Stimulated activated memory B cell treated with anti-CD40 and anti-IgM and Interleukin-4, amounts not matched to agents 10 μg/mL and 1 μg/mL and 100 μg/mL, for 72 hours (primary cell): ENCODE measurements at places on chromosomes 1 and 21.

DNA sequence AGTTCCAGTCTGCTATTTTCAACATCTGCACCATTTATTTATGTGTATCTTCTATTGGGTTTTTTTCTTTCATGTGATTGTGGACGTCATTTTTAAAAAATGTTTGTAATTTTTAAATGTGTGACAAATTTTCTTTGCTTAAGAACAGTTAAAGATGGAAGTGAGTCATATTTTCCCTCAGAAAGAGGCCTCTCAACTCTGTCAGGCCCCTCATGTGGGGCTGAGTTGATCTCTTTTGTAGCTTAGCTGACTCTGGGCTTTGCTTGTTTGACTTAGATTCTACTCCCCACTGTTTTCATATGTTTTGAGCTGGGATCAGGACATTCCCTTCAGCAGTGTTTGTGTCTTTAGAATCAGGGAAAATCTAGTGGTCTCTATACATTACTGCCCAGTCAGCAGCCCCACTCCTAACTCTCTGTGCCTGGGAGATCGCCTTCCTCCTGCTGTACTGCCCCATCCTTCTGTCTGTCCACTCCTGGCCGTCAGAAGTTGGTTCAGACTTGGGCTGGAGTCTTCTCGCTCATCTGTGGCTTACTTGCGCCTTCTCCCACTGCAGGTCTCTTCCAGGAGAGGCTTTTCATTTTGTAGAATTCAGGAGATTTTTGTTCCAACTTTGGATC lies 137.4 kb downstream of the DYRK1A start:
- no peak for ATAC-seq

DNA sequence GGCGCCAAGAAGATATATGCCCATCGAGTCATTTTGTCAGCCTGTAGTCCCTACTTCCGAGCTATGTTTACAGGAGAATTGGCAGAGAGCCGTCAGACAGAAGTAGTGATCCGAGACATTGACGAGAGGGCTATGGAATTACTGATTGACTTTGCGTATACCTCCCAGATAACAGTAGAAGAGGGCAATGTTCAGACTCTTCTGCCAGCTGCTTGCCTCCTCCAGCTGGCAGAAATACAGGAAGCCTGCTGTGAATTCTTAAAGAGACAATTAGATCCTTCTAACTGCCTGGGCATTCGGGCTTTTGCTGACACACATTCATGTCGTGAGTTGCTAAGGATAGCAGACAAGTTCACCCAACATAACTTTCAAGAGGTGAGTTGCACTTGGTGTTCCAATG lies 19.1 kb downstream of the KLHL20 start:
- no peak for ATAC-seq

GRCh38 chr1:3579626-3580025 lies 31.7 kb downstream of the MEGF6 start:
- ATAC-seq = no peak

GRCh38 chr1:98854137-98854536 lies 150.5 kb downstream of the PLPPR5 start:
- no peak for ATAC-seq

DNA sequence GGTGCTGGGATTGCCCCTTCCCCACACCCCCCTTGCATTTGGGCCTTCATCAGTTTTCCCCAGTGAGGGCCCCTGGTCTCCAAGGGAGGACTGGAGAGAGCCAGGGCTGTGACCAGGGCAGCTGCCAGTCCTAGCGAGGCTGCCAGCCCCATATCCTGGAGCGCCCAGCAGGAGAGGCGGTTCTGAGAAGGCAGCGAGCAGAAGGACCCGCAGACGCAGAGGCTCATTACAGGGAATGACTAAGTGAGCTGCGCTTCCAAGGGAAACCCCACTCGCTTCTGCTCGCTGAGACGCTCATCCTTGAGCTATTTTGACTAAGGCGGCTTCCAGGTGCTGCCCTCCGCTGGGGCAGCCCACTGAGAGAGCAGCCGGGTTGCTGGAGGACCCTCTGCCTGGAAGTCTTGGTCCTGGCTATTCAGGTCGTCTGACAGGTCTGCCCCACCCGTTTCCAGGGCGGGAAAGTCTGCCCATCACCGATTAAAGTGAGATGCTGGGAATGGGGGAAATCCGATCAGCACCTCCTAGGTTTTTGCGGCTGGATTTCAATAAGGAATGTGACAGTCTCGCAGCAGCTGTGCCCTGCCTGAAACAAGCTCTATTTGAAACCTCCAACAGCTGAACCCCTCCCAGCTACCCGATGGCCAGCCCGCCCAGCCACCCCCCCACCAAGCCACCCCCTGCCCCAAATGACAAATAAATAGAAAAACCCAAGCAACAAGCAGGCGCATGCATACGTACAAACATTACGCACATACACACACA lies 2.8 kb downstream of the KCNN3 start:
- peak; percentile 49 for ATAC-seq

- ATAC-seq = peak; percentile 27
Measured at GRCh38 chr1:156146769-156147405, 6.5 kb upstream of the SEMA4A start.

DNA sequence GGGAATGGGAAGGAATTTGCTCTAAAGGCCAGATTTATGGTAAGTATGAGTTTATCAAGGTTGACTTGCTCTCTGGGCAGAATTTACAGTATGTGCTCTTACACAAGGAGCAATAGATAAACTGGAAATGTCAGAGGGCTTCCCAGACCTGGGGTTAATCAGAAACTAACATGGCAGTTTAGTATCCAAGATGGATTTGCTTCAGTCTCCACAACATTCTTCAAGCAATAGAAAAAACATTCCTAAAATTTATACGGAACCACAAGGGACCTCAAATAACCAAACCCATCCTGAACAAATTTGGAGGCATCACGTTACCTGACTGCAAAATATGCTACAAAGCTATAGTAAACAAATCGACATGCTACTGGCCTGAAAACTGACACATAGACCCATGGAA lies 606.7 kb upstream of the CHRM3 start:
- ATAC-seq = no peak

- ATAC-seq = no peak
Measured at GRCh38 chr1:222898191-222898527, 83.3 kb downstream of the DISP1 start.

DNA sequence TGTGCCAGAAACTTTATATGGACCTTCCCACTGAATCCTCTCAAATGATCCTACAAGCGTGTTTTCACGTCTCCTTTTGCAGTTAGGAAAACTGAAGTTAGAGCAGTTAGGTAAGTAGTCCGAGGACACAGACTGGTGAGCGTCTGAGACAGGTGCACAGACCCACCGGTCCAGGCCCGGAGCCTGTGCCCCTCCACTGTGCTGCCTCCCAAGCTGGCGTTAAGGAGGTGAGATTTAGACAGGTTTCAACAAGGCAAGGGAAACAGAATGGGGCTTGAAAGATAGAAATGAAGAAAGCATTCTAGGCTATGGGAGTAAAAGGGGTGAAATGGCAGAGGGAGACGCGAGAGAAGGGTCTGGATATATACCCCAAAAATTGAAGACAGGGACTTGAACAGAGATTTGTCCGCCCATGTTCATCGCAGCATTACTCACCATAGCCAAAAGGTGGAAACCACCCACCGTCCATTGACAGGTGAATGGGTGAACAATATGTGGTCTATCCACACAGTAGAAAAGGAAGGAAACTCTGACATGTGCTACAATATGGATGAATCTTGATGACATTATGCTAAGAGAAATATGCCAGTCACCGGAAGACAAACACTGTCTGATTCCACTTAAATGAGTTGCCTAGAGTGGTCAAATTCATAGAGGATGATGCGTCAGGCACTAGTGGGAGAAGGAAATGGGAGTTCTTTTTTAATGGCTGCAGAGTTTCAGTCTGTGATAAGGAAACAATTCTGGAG lies 15.7 kb upstream of the PKP1 start:
- no peak for ATAC-seq

DNA sequence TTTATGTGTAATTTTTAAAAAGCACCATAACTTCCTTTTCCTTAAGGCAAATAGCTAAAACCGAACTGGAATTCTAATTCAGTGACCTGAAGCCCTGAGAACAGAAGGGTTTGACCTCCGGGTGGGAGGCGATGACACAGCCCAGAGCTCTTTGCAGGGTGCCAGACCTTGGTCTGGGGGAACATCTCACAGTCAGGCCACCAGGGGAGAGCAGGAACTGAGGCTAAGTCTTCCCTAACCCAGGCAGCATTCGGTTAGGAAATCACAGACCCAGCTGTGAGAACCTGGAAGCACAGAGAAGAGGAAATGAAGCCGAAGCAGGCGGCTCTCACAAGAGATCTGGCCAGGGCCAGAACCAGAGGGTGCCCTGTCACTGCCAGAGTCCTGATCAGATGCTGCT lies 444.8 kb downstream of the TTLL7 start:
- no peak for ATAC-seq

- ATAC-seq = peak; percentile 90
Measured at GRCh38 chr1:45569962-45570581, 13.8 kb upstream of the NASP start.

DNA sequence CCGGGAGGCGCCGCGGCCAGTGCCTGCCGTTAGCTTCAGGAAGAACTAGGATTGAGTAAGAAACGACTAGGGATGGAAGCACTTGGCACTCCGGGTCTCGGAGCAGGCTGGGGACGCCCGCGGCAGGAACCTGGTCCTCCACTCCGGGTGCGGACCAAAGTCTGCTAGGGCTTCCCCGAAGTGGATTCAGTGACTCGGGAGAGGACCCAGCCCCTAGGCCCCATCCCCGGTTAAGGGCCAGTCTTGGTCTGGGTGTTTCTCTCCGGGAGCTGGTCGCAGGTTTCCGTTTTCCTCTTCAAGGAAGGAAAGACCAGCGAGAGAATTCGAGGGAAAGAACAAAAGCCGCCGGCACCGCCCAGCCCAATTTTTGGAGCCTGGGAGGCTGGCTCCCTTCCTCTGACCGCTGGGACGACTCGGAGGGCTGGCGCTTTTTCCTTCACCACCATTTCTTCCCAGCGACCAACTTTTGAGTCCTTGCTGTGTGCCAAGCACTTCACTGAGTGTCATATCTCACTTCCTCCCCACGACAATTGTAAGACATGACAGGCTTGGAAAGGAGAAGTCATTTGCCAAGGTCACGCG lies 16.8 kb upstream of the STMN1 start:
- ATAC-seq = peak; percentile 49

DNA sequence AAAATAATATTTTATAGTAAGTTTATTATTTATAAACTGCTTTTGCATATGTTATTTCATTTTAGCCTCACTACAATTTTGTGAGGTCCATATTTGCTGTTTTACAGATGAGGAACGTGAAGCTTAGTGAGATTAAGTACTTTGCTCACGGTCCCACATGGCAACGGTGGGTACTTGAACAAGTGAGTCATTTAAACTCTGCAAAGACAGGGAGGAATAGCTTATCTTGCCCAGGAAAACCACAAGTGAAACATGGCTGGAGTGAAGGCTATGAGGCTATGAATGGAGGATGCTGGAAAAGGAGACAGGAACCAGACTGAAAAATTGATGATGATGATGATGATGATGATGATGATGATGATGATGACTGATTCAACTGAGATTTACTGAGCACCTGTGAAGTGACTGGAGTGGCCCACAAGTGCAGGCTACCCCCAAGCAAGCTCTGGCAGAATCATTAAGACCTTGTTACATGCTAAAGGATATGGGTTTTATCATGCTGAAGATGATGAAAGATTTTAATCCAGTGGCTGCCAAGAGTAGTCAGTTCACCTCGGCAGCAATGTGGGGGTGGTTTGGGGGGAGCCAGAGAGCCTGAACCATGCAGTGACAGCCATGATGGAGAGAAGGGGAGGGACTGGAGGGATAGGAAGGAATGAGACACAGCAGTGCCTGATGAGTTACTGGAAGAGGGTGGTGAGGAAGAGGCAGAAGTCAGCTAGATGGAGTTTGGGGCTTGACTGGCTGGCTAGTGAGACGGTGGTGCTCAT lies 1.4 kb upstream of the ABCA4 start:
- no peak for ATAC-seq

DNA sequence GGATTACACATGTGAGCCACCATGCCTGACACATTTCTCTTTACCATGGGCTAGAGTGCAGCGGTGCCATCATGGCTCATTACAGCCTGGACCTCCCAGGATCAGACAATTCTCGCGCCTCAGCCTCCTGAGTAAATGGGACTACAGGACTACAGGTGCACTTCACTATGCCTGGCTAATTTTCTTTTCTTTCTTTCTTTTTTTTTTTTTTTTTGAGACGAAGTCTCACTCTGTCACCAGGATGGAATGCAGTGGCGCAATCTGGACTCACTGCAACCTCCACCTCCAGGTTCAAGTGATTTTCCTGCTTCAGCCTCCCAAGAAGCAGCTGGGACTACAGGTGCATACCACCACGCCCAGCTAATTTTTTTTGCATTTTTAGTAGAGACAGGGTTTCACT lies 14.8 kb upstream of the KIF1B start:
- ATAC-seq = no peak

DNA sequence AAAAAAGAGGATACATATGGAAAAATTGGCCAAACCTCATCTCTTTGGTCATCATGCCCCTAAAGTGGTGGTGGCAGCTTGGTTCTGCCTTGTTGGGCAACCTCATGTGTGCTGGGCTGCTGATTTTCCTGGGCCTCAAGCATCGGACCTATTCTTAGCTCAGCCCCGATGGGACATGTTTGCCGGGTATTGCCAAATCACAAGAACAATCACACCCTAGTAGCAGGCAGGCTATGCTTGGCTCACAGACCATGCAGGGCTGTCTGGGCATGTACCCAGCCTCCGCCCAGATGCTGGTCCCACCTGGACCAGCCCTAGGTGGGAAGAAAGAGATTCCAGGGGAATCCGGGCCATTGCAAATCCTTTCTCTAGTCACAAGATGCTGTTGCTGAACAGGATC lies 189.4 kb upstream of the FGGY start:
- no peak for ATAC-seq

GRCh38 chr1:233386336-233386735 lies 58.8 kb downstream of the MAP3K21 start:
- ATAC-seq = no peak

DNA sequence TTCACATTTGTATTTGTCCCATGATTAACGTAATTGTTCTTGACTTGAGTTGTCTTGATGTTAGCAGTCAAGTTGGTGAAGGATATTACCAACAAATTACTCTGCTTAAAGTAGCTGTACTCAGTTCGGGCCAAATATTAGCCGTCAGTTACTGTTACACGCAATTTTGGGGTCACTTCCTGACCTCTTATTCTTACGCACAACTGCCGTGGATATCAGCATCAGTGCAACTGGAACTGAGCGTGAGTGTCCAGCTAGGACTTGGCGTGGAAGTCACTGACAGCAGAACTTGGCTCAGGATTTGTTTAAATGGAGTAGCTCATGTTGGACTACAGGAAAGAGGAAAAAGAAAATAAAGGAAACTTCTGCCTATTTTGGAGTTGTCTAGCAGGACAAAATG lies 56.4 kb downstream of the ADAMTS1 start:
- ATAC-seq = no peak

DNA sequence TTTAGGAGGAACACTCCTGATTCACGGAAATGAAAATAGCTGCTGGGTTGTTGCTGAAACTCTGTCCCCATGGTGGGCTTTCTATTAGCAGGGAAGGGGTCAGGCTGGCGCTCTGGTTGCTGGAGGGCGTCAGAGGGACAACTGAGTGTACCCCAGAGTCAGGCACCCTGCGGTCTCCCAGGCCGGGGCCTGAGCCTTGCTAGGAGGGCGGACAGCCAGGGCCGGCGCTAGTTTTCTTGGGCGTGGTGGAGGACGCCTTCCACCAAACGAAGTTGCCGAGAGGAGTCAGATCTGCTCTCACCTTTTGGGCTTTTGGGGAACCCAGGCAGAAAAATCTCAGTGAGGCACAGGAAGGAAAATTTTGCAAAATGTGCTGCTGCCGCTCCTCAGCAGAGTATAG lies 54.8 kb downstream of the NGF start:
- ATAC-seq = no peak

- no peak for ATAC-seq
Measured at GRCh38 chr1:188641566-188642211, 1812.9 kb downstream of the PLA2G4A start.

GRCh38 chr1:168683871-168684270 lies 45.1 kb downstream of the DPT start:
- no peak for ATAC-seq

GRCh38 chr1:26060832-26061574 lies 6.4 kb downstream of the TRIM63 start:
- no peak for ATAC-seq
